ENCODE measurements at places on chromosomes 5 and 9.

DNA sequence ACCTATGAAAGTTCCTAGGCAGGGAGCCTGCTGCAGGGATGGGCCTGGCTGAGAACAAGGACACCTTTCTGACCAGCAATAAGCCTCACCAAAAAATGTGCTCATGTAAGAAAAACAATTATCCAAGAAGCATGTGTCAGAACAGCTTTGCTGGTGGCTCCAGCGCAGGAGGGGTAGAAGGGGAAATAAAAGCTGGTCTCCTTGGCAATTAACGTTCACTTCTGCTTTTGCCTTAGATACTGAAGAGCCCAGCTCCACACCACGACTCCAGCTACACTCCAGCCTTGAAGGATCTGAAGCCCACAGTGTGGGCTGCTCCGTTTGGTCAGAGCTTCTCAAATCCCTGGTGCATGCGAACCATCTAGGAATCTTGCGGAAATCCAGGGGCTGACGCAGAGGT lies 107.6 kb upstream of the PHYKPL start:
- DNase-seq: no peak

DNA sequence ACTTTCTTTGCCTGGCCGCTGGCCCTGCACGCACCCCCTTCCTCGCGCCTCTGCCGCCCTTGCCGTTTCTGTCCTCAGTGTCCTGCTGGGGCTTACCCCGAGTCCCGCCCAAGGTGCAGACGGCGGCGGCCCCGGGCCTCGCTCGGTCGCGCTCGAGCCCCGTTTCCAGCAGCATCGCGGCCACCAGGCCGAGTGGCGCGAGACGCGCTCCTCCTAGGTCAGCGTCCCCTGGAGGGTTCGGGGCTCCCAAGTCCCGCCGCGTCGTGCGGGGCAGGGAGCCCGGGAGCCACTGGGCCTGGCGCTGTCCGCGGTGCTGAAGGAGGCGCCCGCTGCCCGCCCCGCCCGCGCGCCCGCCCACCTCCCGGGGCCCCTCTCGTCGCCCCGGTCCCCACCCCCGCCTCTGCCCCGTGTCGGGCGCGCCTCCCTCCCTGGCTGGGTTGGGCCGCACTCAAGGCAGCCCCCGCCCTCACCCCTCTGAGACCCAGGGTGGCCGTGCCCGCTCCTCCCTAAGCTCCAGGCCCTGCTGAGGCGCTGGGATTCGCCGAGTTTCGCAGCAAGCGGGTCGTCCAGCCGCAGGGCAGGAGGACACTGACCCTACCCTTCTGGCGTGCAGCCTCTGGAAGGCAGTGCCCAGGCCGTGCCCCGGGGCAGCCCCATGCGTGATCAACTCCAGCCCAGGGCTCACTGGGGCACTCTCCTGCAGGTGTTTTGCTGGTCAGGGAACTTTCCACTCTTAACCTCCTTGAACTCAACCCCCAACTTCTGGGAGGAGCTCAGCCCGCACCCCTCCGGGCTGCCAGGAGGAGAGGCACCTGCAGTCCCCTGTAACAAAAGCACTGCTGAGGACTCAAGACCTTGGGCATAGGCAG lies at the start of gene LHX3:
TSS of gene LHX3 (minus strand) at position 291 of the 869 bp plus-strand sequence. CDS start at position 175, 116 bp downstream.
- DNase-seq: peak; percentile 86

DNA sequence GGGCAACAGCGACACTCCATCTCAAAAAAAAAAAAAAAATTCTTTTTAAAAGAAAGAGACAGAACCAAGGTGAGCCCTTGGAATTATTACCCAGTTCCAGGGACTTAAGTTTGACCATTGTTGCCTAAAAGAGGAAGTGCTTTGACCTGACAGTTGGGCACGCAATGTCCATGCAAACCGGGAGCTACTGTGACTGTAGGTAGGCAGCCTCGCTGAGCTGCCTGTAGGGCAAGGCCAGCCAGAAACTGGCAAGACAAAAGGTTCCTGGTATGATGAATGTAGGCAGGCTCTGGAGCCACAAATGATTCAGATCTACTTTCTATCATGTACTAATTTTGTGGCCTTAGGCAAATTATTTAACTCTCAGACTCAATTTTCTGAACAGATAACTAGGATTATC lies 334.8 kb upstream of the ZNF462 start:
- no peak for DNase-seq

GRCh38 chr9:18837402-18837801 lies 195.6 kb downstream of the SAXO1 start:
- no peak for DNase-seq

- DNase-seq: peak; percentile 48
Observed at GRCh38 chr9:437574-438001, 222.9 kb downstream of the DOCK8 start.

- DNase-seq: no peak
Observed at GRCh38 chr5:72954389-72954788, 1.5 kb upstream of the FCHO2 start.

- DNase-seq: no peak
Observed at GRCh38 chr9:8769153-8769552, 969.6 kb upstream of the DMAC1 start.

DNA sequence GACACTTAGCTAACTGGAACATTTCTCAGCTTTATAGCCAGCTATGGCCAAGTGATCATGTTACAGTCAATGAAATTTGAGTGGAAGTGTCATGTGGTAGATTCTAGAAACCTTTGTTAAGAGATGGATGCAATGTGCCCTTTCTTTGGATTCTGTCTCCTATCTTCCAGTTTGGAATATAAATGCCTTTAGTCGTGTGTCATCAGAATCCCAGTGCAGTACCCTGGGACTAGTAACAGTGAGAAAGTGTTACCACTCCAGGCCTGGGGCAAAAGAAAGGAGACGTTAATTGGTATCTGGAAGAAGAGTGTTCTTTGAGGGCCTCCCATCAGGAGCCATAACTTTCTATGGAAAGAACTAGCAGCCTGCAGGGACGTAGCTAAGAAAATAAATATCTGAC lies 149.6 kb downstream of the SNX18 start:
- no peak for DNase-seq

- DNase-seq: no peak
Observed at GRCh38 chr5:106639488-106639887, 1031.2 kb downstream of the EFNA5 start.

Measured in GM03348 (cell line).